AG09319 (cell line): ENCODE measurements at places on chromosomes 6 and 20.

DNA sequence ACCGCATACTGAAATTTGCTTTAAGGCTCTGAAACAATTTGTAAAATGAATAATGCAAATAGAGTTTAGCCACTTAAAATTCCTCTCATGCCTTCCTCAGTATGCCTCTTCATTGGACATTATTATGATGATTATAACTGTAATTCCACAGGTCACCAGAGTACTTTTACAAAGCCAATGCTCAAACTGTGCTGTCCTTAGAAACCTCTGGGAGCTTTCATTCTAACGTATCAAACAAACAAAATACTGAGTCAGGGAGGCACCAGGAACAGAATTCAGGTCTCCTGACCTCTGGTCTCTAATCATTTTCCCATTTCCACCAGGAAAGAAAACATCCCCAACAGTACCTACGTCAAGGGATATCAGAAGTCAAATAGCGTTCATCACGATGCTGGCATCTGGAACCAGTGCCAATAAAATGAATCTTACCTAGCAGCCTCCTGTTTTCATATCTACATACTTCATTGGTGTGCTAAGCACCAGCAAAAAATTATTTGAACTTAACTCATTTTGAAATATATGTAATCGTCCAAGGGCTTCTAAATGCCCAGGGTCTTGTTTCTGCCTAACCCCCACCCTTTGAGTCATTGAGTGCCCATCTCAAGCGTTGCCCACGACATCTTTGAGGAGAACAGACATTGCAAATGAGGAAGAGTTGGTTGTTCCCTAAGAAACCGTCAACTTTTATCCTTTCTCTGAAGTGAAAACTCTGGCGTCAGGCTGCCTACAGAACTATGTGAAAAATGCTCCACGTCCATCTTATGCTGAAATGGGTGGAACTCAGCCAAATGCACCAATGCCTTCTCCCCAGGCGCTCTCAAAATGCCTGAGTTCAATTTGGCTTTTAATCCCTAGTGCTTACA lies 37.9 kb downstream of the NEDD9 start:
- DNase-seq: no peak

GRCh38 chr20:35226884-35227681 lies 593 bp downstream of the MMP24 start:
- no peak for DNase-seq

DNA sequence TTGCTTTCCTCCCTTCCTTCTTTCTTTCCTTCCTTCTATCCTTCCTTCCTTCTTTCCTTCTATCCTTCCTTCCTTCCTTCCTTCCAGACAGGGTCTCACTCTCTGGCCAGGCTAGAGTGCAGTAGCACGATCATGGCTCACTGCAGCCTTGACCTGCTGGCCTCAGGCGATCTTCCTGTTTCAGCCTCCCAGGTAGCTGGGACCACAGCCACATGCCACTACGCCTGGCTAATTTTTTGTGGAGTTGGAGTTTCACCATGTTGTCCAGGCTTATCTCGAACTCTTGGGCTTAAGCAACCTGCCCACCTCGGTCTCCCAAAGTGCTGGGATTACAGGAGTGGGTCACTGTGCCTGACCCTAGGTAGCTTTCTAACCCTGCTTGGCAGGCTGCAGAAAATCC lies 12.2 kb upstream of the SEC63 start:
- DNase-seq: no peak

GRCh38 chr20:19876828-19877460 lies 118.9 kb downstream of the RIN2 start:
- DNase-seq: no peak

GRCh38 chr6:129671442-129672340 lies 38.3 kb downstream of the ARHGAP18 start:
- DNase-seq: no peak

GRCh38 chr20:49136817-49137571 lies 51.1 kb downstream of the STAU1 start:
- no peak for DNase-seq

DNA sequence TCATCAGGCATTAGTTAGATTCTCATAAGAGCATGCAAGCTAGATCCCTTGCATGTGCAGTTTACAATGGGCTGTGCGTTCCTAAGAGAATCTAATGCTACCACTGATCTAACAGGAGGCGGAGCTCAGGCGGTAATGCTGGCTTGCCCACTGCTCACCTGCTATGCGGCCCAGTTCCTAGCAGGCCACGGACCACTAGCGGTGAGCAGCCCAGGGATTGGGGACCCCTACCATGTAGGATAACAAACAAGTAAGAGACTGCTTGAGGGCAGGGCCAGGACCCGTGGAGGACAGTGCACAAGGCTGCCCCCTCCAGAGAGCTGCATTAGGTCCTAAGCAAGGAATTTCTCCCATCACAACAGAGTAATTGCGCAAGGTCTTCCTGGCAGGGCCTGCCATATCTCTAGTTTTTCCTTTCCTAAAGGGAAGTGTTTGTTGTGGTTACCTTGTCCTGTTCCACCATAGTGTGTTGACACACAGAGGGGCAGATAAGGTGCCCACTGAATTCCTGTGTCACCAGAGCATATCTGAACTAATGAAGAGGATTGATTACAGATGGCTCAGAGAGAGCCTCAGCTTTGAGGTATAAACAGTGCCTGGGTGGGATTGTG lies 58.0 kb downstream of the PACRG start:
- DNase-seq: no peak

DNA sequence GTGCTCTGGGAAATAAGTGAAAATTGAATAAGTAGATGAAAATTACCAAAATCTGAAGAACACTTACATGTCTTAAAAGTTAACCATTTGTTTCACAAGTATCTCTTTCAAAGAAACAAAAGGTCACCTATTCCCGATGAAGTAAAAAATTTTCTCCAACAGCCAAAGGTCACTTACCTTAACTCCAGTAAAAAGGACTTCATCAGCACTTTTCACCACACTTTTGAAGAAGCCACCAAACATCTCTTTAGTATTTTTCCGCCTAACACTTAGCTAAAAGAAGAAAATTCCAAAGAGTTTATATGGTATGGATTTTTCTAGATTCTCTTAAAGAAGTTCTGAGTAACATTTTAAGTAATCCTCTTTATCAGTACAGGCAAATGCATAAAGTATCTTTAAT lies 17.3 kb downstream of the SNX5 start:
- DNase-seq: no peak

DNA sequence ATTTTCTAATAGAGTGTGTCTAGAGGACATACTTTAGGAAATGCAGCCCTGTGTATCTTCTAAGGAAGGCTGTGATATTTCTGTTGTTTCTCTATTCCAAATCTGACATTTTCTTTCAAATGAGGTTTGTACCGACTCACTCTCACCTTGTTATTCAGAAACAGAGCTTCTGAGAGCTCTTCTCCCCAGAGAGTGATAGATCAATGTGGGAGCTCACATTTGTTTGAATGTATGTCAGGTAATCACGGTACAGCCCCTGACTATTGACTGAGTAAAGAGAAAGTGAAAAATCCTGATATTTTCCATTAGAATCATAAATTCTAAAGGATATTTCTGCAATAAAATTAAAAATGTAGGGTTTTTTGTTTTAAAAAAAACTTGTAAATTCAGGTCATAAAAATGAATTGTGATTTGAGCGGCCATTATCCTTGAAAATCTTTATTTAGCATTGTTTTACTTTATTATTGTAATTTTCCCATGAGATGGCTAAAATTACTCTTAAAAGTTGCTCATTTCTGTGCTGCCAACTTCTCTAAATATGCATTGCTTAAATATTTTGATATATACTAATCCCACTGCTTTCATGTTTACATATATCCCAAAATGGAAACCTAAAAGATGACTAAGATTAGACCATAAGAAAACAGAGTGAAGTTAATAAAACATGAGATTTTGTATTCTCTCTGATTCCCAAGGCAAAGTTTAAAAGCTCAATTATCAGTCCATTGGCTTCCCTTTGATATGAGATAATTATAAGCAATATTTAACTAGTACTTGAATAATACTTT lies 1226.8 kb upstream of the CITED2 start:
- no peak for DNase-seq

- DNase-seq: no peak
Measured at GRCh38 chr6:30683183-30683979, 3.1 kb downstream of the PPP1R18 start.

DNA sequence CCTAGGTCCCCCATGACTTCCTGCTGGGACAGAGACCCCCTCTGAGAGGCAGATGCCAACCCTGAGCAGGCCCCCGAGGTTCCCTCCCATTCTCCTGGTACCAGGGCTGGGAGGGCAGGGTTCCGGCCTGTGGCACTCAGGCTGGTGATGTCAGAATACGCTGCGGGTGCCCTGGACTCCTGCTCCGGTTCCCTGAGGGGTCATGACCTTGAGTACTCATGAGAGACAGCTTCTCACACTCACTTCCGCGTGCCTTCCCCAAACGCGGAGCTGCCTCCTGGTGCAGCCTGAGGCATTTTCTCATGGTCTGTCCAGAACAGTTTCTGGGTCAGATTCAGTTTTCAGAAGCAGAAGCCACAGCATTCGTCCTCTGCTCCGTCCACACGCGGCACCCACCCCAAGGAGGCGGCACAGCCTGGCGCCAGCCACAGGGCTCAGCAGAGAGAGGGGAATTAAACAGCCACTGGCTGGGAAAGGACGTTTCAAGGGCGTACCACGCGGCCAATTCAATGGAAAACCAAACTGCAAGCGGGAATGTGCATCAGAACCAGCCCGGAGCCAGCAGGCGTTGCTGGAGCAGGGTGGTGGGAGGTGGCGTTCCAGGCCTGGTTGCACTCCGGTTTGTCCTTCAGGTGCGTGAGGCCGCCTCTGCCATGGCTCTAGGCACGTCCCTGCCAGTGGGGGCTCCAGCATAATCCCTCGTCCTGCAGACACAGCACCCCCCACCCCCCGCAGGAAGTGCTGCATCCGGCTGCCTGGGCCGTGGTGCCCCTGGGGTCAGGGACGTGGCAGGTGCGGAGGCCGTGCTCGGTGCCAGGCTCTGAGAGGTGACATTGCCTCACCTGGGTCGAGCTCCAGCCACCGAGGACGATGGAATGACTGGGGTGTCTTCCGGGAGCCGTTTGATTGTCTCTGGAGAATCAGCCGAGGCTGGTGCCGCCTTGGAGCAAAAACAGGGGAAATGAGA lies 58.3 kb upstream of the BHLHE23 start:
- DNase-seq: no peak

GRCh38 chr6:16205377-16206144 lies 32.8 kb upstream of the GMPR start:
- DNase-seq: peak; percentile 95

GRCh38 chr6:29924287-29924686 lies 18.0 kb upstream of the HLA-A start:
- no peak for DNase-seq

GRCh38 chr6:92329208-92329847 lies 1090.0 kb downstream of the EPHA7 start:
- no peak for DNase-seq

- DNase-seq: no peak
Measured at GRCh38 chr20:53873230-53873604, 197.2 kb downstream of the BCAS1 start.

DNA sequence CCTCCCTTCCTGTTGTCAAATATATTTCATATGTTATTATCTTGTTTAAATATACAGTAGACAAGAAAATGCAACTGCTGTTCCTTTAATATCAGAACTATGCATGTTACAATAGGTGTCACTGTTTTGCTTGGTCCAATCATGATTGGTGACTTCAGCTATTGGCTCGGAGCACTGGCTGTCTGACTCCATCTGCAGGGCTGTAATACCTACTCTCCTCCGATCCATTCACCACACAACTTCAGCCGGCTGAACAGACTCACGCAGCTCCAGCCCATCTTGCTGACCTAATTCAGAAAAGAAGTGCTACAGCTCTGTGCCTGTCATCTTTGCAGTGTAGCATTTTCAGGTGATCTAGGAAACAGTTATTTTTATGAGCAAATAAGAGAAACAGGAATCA lies at the start of gene BTBD3:
Gene BTBD3, plus strand, starts transcription at position 231 of the 400 bp plus-strand sequence. CDS start 383 bp downstream, outside the sequence.
- DNase-seq: peak; percentile 15

- DNase-seq: no peak
Measured at GRCh38 chr6:156617376-156617775, 159.8 kb upstream of the ARID1B start.
